ENCODE measurements at places on chromosomes 7 and 10.

- no peak for DNase-seq
Observed at GRCh38 chr10:76281659-76282058, 850.2 kb downstream of the LRMDA start.

DNA sequence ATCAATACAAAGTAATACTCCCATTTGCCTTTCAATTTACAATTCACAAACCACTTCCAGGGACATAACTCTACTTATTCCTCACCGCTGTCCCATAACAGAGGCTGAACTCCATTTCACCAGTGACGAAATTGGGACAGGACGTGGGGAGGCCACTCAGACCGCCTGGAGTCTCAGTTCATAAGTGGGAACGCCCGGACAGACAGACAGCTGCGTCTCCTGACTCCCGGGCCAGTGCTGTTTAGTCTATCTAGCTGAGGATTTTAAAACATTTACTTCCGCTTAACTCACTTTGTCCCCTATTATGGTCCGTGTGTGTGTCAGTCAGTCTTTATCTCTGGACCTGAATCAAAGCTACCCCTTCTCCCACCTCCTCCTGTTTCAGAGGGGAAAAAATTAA is 67.4 kb upstream of the ZNF438 start:
- DNase-seq: no peak

DNA sequence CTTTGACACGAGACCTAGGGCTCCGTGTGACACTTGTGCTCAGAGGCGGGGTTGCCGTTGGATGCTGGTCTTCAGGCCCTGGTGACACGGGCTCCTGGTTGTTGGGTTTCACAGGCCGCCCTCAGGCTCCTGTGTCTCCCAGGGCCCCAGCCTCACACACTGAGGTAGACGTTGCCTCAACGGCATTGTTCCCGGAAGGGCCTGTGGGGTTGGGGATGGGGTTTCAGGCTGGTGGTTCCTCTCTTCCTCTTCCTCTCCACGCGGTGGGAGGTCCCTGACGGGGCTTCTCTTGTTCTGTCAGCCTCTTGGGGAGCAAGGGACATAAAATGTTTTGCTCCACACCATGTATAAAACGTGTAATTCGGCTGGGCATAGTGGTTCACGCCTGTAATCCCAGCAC is 125.1 kb downstream of the TRRAP start:
- no peak for DNase-seq

- DNase-seq: no peak
Observed at GRCh38 chr10:12228851-12229250, 32.9 kb downstream of the CDC123 start.

DNA sequence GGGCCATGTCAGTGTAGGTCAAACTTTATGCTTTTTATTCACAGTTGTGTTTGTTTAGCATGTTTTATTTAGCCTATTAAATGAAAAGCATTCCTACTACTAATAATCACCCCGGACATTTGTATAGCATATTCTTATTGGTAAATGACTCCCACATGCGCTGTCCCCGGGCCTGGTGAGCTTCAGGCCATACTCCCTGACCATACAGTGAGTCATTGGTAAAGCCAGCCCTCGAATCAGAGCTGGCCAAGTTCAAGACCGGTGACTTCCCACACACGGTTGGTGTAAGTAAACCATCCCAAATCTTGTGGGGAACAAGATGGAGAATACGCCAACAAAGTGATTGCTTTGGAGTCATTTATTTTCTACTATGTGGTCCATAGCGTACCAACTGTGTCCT is 238.7 kb upstream of the TCF7L2 start:
- DNase-seq: peak; percentile 54

- DNase-seq: peak; percentile 42
Observed at GRCh38 chr10:80202934-80203834, 2.2 kb downstream of the ANXA11 start.

- no peak for DNase-seq
Observed at GRCh38 chr7:98702021-98702420, 84.9 kb downstream of the NPTX2 start.

- no peak for DNase-seq
Observed at GRCh38 chr7:90771281-90771680, 175.2 kb downstream of the CDK14 start.

GRCh38 chr7:27141923-27142579 is 1.4 kb downstream of the HOXA5 start:
- DNase-seq: no peak

GRCh38 chr10:92747600-92747999 is 57.8 kb downstream of the HHEX start:
- no peak for DNase-seq

GRCh38 chr10:123327896-123328295 is 173.7 kb downstream of the BUB3 start:
- no peak for DNase-seq

DNA sequence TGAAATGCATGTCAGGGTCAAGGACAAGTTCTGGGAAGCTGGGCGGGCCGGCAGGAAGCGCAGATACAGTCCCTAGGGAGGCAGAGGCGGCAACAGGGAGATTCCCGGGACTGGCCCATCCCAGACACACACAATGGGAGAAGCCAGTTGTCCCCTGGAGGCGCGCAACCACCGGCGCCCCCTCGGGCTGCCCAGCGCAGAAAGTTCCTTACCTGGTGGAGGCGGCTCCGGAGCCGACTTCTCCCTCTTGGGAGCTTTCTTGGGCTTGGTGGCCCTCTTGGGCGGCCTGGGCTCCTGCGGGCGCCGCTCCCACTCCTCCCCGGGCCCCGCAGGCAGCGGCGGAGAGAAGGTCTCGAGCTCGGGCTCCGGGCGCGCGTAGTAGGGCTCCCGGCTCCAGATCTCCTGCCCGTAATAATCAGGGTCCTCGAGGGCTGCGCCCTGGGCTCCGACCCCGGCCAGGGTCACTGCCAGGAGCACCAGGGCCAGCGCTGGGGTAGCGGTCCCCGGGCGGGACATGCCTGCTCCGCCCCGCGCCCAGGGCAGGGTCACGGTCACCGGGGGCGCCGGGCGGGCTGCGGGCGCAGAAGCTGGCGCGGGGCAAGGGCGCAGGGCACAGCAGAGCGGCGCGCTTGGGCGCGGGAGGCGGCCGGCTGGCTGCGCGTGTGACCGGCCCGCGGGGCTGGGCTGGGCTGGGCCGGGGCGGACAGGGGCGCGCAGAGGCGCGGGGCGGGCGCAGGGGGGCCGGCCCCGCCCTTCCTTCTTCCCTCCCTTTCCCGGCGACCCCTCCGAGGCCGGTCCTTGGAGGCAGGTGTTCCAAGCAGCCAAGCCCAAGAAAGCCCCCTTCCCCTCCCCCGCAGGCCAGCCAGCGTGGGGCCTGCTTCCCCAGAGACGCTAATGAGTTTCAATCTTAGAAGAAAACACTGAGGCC is at the start of gene CPXM2:
Gene CPXM2 (minus strand): TSS at position 664 of the 928 bp plus-strand sequence. CDS start 148 bp downstream, at position 516.
- no peak for DNase-seq

GRCh38 chr10:11116361-11116760 is 98.7 kb downstream of the CELF2 start:
- DNase-seq: no peak

DNA sequence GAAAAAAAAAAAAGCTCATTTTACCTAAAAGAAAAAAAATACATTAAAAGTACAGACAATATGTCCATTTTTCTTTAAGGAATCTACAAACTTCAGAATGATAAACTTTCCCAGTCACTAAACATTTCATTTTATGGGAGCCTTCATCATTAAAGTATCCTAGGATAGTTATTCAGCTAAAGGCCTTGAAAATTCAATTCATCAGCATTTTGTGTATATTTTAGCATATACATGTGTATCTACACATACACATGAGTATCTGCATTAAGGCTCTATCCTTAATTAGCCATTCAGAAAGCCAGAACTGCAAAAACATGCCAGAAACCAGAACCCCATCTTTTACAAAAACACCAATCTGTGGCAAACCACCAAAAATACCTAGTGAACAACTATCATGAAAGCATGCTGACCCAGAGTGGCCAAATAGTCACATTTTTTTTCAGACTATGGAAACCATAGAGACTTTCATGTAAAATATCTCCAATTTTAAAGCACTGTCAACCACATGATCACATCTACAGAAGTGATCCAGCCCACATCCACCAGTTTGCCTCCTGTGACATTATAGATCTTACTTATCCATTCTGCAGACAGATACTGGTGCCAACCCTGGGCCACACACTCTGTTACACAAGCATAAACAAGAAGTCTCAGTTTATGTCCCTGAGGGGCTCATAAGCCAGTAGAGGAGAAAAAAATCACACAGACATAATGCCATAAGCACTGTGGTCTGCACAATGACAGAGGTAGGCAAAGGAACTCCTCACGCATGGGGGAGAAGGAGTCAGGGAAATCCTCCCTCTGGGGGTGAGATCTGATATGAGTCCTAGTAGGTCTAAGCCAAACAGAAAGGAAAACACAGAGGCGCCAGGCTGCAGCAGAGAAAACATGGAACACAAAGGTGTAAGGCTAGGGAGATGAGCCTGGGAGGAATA is 79.2 kb downstream of the SRPK2 start:
- DNase-seq: no peak

DNA sequence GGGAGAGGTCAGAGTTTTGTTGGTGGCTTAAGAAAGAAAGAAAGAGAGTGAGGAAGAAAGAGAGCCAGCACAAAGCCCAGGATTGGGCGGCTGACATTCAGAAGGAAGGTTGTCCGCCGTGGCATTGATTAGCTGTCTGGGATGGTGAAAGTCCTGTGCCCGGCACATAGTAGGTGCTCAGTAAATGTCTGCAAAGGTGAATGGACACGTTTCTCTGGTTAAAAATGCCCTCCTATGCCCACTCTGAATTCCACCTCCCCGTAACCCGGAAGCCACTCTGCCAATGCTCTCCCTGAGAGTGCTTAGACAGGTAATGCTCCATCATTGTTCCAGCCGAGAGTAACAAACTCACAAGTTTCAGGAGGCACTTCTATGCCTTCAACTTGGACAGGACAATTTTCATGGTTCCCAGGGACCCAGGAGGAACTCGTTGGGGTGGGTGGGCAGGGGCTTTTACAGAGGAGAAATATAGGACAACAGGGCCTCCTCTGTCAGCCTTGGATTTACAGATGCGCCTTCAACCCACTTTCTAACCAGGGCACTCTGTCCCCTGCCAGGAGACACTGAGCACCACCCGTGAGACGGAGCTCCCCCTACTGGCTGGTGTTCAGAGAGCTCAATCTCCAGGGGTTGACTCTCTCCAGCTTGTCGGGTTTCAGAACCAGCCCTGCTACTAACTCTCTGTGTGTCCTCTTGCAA is 411.5 kb upstream of the ZMIZ1 start:
- no peak for DNase-seq

GRCh38 chr7:74625446-74625845 is 32.1 kb upstream of the GTF2I start:
- no peak for DNase-seq

- DNase-seq: no peak
Observed at GRCh38 chr10:116510565-116510964, 35.2 kb upstream of the PNLIP start.

DNA sequence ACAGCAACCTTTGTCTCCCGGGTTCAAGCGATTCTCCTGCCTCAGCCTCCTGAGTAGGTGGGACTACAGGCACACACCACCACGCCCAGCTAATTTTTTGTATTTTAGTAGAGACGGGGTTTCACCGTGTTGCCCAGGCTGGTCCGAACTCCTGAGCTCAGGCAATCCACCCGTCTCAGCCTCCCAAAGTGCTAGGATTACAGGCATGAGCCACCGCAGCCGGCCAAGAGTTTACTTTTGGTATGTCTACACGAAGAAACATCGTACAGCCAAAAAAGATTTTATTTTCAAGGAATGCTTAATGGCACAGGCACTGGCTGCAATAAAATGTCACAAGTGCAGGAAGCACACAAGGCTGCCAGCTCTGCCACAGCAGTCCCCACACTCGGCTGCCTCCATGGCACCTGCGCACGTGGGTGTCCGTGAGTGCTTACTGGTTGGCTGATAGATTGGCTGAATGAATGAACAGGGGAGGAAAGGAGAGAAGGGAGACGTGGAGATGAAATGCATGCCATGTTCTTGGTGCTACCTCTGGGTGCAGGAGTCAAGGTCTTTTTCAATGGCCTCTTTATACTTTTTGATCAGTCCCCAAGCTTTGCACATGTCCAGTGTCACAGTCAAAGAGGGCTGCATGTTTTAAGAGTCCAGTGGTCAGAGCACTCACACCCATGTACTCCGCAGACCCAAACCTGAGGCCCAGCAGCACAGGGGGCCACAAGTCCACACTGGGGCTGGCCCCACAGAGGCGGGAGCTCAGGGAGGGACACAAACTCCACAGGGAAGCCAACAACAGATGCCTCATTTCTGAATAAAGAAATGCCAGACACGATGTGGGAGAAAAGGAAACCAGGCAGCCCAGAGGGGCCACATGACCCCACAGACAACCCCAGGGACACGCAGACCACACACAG is 198.2 kb downstream of the MAD1L1 start:
- no peak for DNase-seq

DNA sequence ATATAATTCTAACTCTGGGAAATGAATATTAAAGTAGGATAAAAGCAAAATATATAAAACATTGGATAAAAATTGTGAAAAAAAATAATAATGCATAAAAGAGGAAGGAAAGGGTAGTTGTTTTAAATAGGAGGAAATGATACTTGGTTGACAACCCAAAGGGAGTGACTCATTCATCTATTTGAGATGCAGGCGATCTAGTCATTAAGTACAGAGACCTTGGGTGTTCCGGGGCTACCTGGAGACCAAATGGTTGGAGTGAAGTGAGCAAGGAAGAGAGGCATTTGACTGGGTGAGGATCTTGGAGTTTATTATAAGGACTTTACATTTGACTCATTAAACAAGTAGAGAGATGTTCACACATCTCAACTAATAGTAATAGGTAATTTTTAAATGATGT is 111.0 kb downstream of the LRRTM3 start:
- no peak for DNase-seq

DNA sequence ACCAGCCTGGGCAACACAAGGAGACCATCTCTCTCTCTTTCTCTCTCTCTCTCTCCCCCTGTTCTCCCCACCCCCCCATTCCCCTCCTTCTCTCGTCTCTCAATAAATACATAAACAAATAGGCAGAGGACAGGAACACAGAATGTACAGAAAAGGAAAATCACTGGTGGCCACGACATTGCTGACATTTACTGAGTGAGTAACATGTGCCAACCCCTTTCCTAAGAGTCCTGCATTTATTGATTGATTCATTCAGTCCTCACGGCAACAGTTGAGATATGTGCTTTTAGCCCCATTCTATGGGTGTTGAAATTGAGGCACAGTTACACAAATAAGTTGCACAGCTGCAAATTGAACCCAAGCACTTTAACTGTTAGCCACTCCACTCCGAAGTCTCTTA is 114.3 kb upstream of the SAMD8 start:
- DNase-seq: no peak

GRCh38 chr10:132453470-132453861 is 56.5 kb downstream of the PWWP2B start:
- no peak for DNase-seq

DNA sequence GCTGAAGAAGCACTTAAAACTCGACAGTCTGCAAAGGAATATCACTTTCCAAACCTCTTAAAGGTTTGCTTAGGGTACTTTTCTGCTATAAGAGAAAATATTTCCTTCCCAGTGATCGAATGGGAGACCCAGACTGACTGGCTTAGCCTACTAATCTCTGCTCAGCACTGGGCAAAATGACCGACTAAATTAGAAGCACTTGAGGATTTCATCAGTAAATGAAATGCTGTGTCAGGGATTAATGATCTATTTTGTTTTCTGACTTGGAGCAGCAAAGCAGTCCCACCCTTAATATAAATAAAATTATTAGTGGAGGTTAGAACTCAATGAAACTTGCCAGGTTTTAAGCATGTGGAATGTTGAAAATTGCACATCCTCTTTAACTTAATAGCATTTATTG is 411.6 kb downstream of the NEBL start:
- no peak for DNase-seq

- no peak for DNase-seq
Observed at GRCh38 chr7:157977306-157977705, 610.3 kb downstream of the PTPRN2 start.

- no peak for DNase-seq
Observed at GRCh38 chr10:33817605-33818004, 483.1 kb upstream of the NRP1 start.

GRCh38 chr7:26618449-26618848 is 245.9 kb downstream of the SKAP2 start:
- no peak for DNase-seq

Data from HFF-Myc (cell line).